ENCODE measurements at places on chromosomes 6 and 20.
A peak's percentile ranks its signal among the peaks of the same experiment; 100 is the strongest.

- no peak for DNase-seq
Measured at GRCh38 chr20:36285746-36286447, 20.2 kb upstream of the DLGAP4 start.

- peak; percentile 77 for DNase-seq
Measured at GRCh38 chr20:24629668-24630067, 160.2 kb downstream of the SYNDIG1 start.

DNA sequence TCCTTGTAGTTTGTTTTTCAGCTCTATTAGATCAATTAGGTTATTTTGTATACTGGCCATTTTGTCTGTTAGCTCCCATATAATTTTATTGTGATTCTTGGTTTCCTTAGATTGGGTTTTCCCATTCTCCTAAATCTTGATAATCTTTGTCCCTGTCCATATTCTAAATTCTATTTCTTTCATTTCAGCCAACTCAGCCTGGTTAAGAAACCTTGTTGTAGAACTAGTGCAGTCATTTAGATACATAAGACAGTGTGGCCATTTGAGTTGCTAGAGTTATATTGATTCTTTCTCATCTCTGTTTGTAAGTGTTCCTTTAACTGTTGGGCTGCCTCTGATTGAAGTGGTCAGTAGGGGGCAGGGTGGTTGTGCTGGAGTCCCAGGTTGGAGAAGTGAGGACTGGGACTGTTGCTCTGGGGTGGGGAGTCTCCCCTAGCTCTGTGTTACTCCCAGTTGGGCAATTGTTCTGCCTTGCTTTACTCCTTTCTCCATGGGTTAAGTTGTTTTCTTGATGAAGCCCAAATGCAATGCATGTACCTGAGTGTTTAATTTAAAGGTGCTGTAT lies 98.8 kb upstream of the NRN1 start:
- peak; percentile 34 for DNase-seq

GRCh38 chr6:43772681-43773049 lies 2.7 kb downstream of the VEGFA start:
- DNase-seq = peak; percentile 45

DNA sequence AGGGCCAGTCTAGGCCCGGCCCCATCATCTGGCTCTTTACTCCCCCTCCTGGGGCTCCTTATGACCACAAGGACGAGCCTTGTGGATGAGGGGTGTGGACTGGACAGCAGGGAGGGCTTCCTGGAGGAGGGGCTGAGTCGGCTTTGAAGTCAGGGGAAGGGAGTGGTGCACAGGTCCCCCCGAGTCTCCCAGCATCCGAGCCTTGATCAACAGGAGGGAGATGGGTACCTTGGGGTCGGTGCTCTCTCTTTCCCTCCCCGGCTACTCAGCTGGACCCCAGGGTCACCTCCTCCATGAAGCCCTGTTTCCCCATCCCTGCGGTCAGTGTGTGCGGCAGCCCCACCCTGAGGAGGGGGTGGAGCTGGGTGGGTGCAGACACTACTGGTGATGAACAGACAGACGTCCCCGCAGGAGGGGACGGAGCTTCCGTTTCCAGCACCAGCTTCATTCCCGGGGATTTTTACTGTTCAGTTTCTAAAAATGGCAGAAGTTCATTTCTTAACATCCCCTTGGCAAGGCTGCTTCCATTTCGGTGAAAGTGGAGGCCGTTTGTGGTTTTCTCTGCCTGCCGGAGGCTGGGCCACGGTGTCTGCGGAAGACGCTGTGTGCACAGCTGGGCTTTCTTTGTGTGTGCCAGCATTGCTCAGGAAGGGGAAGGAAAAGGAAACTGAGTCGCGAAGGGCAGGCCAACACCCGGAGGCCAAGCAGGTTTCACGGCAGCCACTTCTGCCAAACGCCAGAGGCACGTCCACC lies 19.6 kb downstream of the NTSR1 start:
- peak; percentile 90 for DNase-seq

- no peak for DNase-seq
Measured at GRCh38 chr6:32133786-32134185, 3.7 kb upstream of the FKBPL start.

- no peak for DNase-seq
Measured at GRCh38 chr6:131976545-131977061, 25.4 kb upstream of the CCN2 start.

GRCh38 chr6:79378957-79379356 lies 144.5 kb upstream of the HMGN3 start:
- no peak for DNase-seq

- no peak for DNase-seq
Measured at GRCh38 chr6:146915671-146916127, 288.5 kb upstream of the STXBP5 start.

GRCh38 chr6:31655349-31656237 lies at the start of gene APOM:
TSS of gene APOM (plus strand) at chr6:31655894. CDS start at chr6:31655967, 73 bp downstream.
- DNase-seq = no peak

DNA sequence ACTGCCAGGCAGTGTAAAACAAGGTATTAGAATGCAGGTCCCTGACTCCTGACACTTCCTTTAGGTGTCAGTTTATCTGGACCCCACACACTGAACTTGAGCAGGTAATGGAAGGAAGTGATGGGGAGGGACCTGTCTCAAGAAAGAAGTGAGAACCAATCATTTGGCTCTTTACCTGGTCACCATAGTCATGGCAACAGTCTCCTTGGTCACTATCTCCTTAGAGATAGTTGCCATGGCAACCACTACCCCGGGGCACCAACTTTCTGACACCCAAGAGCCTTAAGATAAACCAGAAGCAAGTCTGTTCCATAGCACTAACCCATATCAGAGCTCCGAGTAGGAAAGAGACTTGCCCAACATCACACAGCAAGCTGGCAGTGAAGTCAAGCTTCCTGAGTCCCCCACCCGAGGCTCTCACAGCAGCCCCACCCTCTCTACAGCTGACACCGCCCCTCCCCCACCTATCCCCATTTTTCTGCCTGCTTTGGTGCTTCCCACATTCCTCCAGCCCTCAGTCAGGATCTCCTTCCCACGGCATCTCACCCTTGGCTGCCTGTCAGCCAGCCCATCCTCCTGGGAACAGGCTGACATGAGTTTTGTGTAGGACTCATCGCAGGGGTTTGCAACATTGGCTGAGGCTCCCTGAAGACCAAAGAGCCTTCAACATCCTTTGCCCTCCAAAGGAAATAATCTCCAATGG lies 16.3 kb upstream of the HM13 start:
- DNase-seq = no peak

DNA sequence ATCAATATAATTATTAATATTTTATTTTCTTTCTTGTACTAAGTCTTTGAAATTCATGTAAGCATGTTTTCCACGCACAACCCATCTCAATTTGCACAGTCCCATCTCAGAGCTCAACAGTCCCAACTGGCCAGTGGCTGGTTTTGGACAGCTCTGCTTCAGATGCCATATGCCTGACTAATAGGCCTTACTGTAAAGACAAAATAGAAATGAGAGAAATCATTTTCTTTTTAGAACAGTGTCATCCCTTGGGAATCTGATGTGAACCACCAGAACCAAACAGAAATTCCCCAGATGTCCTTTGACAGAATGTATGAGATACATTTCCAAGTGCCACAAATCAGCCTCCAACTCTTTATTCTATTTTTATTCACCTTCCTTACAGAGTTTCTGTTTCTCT lies 338.9 kb downstream of the ESR1 start:
- DNase-seq = no peak

DNA sequence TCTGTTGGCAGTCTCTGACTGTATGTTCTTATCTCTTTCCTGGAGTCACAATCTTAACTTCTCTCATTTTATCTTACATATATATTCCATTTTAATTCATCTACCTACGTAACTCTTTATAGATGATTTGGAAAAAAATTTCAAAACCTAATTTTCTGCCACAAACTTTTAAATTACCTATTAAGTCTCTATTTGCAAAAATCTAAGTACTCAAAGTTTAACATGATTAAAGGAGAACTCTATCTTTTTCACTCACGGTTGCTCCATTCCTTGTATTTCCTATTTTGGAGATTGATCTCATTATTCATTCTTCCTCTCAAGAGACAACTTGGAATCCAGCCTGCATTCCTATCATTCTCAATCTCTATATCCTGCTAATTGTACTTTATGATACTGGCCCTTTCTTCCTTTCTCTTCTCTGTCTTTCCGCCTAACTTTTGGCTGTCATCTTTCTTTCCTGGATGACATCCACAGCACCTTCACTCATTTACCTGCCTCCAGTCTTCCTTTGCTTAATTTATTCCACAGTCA lies 1071.1 kb upstream of the CITED2 start:
- no peak for DNase-seq

DNA sequence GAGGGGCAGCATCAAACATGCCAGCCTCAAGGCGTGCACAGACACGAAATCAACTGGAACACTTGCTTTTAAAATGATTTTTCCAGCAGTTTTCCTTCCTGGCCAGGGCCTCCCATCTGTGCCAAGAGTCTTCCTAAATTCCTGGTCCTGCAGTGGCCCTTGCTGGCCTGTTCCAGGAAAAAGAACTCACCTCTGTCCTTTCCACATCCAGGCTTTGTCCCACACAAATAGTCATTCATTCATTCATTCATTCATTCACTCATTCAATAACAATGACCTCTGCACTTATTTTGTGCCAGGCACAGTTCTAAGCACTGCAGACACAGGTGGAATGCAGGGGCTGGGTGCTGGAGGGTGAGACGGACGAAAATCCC lies 89.0 kb upstream of the CCDC167 start:
- no peak for DNase-seq

DNA sequence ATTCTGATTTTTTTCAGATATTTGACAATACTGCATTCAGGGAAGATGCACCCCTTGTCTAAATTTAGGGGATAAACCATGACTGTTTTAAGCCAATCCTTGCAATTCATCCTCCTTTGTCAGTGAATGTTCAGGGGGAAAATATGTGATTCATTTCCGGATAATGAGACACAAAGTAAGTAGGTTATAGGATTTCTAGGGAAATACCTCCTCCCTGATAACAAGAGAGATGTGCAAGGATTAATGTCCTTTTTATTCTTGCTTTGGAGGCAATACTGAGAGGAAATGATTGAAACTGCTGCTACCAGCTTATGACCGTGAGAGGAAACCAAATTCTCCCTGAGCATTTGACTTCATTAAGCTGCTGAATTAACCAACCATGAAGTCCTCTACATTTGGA lies 161.3 kb upstream of the EYA4 start:
- DNase-seq = no peak

- DNase-seq = no peak
Measured at GRCh38 chr20:42986143-42986773, 203.4 kb downstream of the PTPRT start.

DNA sequence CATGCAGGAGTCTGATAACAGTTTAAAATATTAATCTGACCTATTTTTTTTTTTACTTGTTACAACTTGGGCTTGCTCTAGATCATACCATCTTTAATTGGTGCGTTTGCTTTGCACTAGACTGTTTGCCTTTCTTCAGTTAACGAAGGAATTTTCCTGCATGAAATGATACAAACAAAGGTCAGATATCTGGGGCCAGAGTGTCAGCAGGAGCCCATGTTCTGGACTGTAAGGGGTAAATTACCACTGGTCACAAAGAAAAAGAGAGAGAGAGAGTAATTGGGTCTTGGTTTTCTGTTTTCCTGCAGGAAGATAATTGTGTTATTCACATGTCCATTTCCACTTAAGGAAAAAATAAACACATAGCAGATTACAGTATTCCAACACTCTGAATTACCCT lies 399.4 kb upstream of the MARCKS start:
- DNase-seq = no peak

GRCh38 chr6:135115411-135115810 lies 60.8 kb upstream of the HBS1L start:
- no peak for DNase-seq

DNA sequence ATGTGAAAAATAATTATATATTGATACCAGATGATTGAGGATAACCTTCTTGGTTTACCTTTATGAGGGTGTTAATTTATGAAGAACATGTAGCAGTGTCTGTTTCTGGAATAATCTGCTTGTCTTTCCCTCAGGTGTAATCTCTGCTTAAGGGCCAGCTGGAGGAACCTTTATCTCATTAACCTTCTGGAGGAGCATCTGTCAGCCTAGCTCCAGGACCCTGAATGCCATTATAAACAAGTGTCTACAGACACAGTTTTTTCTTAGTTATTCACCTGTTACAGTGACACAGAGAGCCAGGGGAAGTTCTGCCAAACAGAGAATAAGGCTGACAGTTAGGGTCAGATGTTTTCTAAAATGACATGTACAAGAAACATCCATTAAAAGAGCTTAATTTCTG lies at the start of gene IMPG1:
Gene IMPG1, minus strand, starts transcription at position 101 of the 400 bp plus-strand sequence. CDS start 174 bp downstream, outside the sequence.
- no peak for DNase-seq

DNA sequence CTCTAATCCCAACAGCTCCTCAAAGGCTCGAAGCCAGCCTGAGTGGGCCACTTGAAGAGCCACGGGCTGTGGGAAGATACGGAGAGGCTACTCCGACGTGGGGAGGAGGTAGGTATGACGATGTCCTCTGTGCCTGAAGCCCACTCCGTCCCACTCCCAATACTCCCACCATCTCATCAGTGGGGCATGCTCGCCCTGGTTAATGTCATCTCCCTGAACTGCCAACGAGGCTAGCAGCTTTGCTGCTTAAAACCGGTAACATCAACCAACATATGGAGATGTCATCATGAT lies 11.1 kb downstream of the NRN1 start:
- no peak for DNase-seq

DNA sequence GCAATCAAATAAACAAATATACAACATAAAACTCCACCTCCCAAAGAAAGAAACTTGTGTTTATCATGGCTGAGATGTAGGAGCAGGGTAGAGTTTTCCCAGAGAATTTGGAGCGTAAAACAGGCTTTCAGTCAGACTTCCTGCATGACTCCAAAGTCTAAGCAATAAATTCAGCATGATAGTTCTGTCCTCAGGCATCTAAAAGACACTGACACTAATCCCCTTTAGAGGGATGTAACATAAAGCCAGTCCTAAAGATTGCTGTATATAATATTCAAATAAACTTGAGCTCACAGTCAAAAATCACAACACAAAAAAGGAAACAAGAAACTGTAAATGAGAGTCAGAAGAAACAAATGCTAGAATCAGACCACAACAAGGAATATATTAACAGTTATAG lies 234.4 kb downstream of the CENPW start:
- no peak for DNase-seq

DNA sequence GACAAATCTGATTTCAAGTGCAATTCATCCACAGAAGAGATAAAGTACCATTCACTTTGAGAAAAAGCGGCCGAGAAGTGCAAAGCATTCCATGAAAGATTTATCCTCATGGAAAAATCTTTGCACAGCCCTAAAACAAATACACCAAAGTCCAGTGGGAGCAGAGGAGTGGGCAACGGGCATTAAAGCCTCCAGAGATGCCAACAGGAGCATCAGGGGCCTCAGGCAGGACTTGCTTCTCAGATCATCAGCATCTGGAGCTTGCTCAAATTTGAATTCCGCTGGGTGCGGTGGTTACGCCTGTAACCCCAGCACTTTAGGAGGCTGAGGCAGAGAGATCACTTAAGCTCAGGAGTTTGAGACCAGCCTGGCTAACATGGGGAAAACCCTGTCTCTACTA lies 110.7 kb upstream of the NFATC2 start:
- DNase-seq = no peak

GRCh38 chr6:137260217-137260616 lies 41.0 kb upstream of the IFNGR1 start:
- DNase-seq = no peak

GRCh38 chr20:3168079-3168828 lies 5.1 kb downstream of the LZTS3 start:
- DNase-seq = no peak
